ENCODE measurements at places on chromosomes 2 and 18. TPM values are rescaled to one million over a fixed set of nuclear protein-coding genes. Genes with fewer than 3 reads are reported as not detected.

The POTEE gene
- polyA plus RNA-seq: not detected

DNA sequence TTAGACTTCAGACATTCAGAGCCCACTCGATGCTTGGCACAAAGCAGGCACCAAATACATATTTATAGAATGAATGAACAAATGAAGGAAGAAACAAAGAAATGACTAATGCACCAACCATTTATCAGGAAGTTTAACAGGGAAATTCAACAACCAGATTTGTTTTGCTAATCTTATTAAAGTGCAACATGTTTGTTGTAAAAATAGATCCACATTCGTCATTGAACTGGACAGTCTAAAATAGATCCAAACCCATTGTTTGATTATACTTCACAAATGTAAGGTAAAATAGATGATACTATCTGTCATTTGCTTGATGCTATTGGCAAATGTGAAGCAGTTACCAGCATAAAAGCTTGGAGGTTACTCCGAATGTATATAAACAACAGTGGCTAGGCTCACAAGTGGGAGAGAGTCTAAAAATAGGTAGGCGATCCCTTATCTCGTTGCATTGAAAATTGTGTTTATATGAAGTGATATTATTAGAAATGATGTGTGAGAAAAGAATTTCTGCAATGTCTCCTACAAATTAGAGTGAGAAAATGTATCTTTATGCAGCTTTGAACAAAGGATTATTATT, 246.2 kb downstream of the NEDD4L start:
- no peaks in the 10 kb centered on the region for H3K36me3 ChIP-seq
- H3K4me1 ChIP-seq: no peaks in the 10 kb centered on the region

GRCh38 chr2:145160855-145161254, 640.9 kb upstream of the ZEB2 start:
- H3K4me3 ChIP-seq: no peak overlapping the region
- H3K4me1 ChIP-seq: no peaks in the 10 kb centered on the region
- no peaks in the 10 kb centered on the region for H3K36me3 ChIP-seq
- H3K27me3 ChIP-seq: no peaks in the 10 kb centered on the region

The PRPF40A gene
- 83.0 TPM for polyA plus RNA-seq
